ENCODE measurements at places on chromosomes 12 and 14.

DNA sequence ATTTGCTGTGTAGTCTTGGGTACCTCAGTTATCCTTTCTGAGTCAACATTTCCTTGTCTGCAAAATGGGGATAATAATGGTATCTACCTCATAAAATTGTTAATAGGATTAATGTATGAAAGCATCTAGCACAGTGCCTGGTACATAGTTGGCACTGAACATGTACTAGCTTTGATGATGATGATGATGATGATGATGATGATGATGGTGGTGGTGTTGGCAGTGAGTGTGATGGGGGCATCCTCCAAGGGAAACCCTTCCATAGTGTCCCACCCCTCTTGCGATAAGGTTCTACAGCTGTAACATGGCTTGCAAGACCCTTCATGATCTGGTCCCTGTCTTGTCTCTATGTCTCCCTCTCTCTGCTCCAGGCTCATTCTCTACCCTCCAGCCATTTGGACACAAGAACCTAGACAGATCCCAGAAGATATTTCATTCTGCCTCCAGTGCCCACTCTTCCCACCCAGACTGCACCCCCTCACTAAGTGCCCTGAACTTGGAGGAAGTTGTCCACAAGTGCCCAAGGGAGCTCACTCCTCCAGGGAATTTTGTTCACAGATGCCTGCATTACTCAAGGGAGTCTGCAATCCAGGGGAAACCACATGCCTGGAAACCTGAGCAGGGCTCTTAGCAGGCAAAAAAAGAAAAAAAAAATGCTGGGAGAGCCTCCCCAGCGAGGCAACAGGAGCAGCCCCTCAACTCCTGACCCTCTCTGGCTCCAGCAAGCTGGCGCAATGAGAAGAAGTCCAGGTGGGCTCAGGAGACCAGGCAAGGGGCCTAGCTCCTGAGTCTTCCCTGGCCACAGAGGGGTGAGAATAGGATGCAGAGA is 10.1 kb upstream of the BDKRB1 start:
- no peak for DNase-seq

DNA sequence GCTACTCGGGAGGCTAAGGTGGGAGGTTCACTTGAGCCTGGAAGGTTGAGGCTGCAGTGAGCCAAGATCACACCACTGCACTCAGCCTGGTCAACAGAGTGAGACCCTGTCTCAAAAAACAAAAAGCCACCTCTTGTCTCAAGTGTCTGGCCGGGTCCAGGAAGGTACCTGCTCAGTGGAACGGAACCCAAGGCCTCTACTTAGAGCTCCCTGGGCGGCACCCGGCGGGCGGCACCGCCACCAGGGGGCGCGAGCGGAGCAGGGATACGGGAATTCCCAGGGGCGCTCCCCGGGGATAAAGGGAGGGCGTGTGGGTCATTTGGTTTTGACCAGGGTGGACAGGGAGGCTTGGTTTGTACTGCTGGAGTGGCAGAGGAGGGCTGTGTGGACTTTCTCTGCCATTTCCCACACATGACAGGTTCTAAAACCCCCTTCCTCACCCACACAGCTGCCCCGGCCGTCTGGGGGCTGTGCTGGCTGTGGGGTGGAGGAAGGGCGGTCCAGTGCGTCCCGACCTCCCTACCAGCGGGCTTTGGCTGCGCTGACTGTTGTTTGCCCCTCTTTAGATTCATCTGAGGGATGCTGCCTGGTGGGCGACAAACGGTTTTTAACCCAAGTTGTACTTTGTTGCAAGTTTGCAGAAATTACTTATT is 91.4 kb downstream of the SETD3 start:
- DNase-seq: no peak

- peak; percentile 30 for DNase-seq
Observed at GRCh38 chr12:58967561-58967960, 47.3 kb upstream of the LRIG3 start.

DNA sequence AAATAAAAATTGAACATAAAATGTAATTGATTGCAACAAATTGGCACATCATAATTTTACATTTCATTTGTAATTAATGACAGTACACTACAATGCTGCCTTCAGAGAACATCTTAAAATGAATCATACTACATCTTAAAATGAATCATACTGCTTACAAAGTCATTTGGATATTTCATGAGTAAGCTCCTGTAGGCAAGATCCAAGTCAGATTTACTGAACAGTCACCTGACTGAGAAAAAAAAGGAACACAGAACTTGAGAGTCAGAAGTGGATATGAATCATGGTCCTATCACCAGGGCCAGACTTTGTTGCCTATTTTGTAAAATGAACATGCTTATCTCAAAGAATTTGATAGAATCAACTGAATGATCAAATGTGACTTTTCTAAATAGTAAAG is 32.7 kb upstream of the FBLN5 start:
- DNase-seq: no peak

DNA sequence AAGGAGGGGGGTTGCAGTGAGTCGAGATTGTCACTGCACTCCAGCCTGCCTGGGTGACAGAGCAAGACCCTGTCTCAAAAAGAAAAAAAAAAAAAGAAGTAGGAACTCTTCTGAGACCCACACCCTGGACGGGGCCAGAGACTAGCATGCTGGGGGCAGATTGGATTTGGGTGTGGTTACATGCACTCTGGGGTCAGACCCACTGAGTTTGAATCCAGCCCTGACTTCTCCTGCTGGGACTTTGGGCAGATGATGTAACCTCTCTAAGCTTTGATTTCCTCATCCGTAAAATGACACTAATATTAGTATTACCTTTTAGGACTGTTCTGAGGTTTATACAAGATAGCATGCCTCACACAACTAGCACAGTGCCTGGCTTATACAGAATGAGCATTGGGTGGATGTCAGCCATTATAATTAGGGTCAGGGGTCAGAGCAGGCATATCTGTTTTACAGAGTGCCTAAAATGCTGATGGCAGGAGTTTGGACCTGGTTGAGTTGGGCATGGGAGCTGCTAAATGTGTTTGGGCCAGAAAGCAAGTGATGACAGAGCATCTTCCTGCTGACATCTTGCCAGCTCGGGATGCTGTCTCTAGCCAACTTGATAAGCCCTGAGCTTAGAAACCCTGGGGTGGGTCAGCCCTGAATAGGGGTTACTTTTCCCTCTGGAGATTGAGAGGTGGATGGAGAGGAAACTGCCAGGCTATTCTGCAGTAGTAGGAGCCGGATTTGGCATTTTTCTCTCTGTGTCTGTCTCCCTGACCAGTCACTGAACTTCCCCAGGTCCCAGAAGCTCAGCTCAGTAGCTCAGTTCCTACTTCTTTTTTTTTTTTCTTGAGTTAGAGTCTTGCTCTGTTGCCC is 15.5 kb downstream of the TPCN1 start:
- no peak for DNase-seq

- DNase-seq: no peak
Observed at GRCh38 chr14:56487090-56487667, 92.4 kb upstream of the TMEM260 start.

DNA sequence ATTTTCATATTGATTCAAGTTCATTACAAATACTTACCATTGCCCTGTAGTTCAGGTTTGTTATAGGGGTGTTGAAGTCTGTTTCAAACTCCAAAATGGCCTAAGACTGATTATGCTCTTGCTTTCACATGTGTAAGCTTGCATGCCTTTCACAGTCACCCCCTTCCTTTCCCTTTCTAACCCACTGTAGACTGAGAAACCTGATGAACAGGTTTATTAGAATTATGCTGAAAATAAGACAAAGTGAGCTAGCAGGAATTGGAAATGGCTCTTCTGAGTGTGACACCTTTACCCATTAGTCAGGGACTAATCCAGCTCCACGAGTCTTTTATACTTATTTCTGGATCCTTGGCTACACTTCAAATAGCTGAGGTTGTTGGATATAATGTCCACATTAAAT is 38.9 kb downstream of the FBXO33 start:
- DNase-seq: no peak

GRCh38 chr14:33999771-34000291 is 49.0 kb upstream of the EGLN3 start:
- DNase-seq: no peak

DNA sequence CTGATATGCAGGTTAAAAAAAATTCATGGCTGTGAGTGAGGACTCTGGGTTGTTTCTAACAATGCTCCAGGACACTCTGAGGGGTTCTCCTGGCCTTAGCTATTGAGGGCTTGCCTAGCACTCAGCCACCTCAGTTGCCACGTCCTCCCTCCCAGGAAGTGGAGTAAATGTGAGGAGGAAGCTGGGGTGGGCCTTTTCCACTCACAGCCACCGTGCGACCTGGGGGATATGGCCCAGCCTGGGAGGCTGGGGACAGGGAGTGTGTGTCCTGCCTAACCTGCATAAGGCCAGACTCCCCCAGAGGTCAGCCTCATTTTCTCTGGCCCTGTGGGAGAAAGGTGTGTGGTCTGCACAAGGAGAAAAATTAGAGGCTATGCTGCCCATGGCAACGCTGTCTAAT is 83.3 kb downstream of the CRACR2A start:
- DNase-seq: no peak

GRCh38 chr14:104299993-104300761 is 161.8 kb downstream of the KIF26A start:
- DNase-seq: no peak

- no peak for DNase-seq
Observed at GRCh38 chr12:60279221-60279620, 683.4 kb downstream of the SLC16A7 start.

GRCh38 chr12:119385659-119386058 is 51.1 kb downstream of the CCDC60 start:
- DNase-seq: no peak

DNA sequence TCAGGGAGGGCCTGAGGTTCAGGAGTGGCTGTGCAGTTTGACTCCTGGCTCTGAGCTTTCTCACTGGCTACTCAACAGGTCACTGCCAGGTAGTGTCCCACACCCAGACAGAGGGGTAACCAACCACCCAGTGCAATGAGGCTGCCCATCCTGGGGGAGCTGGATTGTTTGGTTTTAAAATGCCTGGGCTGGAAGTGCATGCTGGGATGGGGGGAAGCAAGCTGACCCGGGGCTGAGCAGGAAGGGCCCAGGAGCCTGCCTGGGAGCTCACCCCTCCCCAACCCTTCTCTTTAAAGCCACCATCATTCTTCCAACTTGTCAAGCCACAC is 12.6 kb upstream of the ABHD12B start:
- DNase-seq: no peak

DNA sequence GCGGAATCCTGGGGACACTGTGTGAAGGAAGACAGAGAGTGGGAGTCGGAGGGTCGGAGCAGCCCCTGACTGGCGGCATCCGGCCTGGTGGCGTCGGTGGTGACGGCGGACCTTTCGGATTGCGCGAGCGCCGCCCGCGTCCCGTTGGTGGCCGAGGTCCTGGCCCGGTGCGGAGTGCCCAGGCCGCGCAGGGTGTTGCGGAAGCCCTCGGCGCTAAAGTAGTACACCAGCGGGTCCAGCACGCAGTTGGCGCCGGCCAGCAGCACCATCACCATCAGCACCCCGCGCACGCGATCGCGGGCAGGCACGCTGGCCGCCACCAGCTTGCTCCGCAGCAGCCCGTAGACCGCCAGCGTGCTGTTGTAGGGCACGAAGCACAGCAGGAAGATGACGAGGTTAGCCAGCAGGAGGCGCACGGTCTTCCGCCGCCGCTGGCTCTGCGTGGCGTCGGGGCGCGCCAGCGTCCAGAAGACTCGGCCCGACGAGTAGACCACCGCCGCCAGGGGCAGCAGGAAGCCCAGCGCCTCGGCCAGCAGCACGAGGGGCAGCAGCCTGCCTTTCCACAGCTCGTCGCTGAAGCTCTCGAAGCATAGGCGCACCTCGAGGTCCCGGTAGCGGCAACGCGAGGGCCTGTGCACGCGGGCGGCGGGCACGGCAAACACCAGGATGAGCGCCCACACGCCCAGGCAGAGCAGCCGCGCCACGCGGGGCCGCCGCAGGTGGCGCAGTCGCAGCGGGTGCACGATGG is 13.1 kb upstream of the CHD4 start:
- peak; percentile 76 for DNase-seq

- no peak for DNase-seq
Observed at GRCh38 chr12:30598889-30599288, 96.8 kb downstream of the IPO8 start.

GRCh38 chr12:105382771-105383622 is 52.5 kb downstream of the C12orf75 start:
- peak; percentile 47 for DNase-seq

DNA sequence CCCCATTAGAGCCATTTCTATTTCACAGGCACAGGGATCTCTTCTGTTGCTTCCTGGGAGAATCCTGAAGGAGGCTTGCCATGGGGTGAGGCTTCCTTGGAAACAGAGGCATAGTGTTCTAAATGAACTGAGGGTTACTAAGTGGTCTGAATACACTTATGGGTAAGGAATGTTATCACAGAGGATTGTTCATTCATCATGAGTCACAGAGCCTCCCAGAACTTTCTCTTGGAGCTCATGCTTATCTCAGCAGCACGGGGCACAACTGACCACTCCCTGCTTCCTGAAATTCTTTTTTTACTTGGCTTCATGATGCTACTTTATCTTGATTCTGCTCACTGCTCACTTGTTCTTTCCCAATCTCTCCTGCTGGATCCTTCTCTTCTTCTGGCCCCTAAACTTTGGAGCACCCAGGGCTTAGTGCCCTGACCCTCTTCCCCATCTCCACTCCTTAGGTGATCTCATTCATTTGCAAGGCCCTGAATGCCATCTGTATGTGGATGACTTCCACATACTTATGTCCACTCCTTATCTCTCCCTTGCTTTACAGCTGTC is 57.9 kb downstream of the ANO6 start:
- DNase-seq: no peak

DNA sequence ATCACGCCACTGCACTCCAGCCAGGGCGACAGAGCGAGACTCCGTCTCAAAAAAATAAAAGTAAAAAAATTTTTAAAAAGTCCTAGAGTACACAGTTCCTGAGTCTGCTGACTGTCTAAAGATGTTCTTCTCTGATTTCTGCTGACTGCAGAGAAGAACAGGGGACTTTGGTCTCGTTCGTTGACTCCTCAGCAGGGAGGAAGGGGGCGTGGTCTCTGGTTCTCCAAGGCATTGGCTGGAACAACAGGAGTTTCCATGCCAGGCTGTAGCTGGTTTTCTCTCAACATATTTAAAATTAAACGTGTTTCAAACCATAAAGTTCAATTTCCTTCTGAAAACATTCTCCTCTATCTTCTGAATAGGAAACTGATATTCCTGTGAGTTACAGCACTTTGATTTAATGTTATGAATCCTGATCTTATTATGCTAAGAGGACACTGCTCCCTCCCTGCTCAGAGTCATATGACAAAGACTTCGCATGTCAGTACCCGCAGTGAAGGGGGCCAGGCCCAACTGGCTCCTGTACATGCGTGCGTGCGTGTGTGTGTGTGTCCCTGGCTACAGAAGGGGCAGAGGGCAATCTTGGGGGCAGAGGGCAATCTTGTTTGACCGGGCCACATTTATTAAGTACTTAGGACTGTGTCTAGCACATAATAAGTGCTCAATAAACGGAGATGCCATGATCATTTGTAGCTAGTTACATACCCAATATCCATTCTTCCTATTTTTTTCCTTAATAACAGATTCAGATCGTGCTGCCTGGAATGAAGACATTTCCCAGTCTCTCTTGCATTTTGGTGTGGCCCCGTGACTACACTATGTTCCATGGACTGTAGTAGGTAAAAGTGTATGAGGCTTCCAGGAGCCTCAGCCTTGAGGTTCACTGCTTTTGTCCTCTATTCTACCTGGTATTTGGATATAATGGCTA is 16.5 kb upstream of the HNF1A start:
- DNase-seq: no peak

All from right hindlimb (tissue), 1 donor.